Astrocyte of the cerebellum (primary cell): ENCODE measurements at places on chromosomes 2 and 18.

DNA sequence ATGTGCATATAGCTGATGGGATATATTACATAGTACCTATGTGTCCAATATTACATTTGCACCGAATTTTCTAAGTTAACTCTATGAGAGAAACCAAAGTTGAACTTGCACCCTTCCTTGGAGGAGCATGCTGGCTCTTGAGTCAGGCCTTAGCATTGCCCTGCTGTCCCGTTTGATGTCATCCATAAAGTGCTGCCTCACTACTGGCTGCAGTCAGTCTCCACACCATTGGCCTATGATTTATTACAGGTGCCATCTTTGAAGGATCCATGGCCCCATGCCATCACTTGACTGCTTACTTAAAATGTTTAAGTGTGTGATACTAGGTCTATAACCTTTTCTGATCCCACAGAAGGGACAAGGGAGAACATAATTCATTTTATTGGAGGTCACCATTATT lies 249.3 kb upstream of the RBBP8 start:
- no peak for DNase-seq

DNA sequence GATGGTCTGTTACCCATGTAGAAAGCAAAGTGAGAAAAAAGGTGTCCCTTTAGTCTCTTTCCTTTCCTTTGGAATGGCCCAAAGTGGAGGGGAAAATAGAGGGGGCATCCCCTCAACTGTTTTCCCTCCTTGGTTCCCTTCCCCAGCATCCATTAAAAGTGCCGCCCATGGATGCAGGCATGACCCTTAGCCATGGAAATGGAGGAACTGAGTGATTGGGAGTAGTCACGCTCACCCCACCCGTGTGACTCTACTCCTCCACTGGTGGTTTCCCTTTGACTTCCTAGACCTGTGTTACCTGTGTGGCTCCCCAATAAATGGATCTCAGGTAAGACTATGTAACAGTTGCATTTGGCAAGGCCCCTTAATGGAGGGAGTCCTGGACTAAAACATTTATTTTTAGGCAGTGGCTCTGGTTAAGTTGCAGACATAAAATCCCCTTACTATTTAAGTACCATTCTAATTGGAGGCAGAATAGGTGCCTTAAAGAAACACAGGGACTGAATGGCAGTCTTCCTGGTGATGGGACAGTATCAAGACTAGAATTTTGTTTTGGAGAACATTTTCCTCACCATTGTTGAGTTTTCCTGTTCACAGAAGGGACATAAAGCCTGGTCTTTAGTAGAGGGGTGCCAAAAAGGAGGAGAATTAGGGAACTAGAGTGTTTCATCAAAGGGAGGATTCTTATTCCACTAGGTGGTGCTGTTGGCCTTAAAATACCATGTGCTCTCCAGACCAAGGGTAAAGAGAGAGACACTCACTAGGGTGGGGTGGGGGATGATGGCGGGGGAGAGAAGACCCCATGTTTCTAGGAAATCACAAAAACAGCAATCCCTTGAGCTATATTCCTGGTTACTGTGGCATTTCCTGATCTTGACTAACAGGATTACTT lies 25.7 kb upstream of the PLA2R1 start:
- no peak for DNase-seq

DNA sequence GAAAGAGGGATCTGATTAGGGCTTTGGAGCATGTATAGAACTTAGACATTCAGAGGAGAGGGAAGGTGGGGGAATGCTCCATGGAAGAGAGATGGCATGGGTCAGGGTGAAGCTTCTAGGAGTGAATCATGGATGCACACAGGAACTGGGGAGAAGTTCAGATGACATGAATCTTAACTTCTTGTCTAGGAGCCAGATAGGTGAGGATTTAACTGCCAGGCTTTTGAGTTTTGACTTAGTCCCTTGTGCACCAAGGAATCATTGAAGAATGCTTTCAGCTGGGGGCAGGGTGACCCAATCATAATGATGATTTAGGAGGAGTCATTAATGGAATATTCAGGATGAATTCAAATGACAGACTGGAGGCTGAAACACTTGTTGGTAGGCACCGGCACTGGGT lies 48.7 kb downstream of the ACYP2 start:
- no peak for DNase-seq

- no peak for DNase-seq
Measured at GRCh38 chr2:10277293-10278028, 25.2 kb upstream of the HPCAL1 start.

GRCh38 chr2:43419876-43420275 lies 176.0 kb downstream of the THADA start:
- DNase-seq: no peak

- no peak for DNase-seq
Measured at GRCh38 chr2:12083713-12084419, 337.4 kb downstream of the LPIN1 start.

DNA sequence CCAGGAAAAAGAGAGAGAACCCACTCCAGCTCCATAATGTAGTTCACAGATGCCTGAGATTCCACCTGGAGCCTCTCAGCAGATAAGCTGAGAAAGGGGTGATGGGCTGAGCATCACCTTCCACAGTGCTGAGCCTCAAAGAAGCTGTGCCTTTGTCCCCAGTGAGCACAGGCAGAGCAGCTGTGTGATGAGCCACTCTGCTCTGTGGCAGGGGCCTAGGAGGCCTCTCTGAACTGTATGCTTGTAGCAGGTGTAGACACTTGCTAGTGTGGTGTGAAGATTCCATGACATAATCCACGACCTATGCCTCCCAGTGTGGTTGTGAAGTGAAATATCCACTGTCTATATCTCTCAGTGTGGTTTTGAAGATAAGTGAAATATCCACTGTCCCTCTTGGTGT lies 70.4 kb upstream of the MGAT4A start:
- DNase-seq: no peak

DNA sequence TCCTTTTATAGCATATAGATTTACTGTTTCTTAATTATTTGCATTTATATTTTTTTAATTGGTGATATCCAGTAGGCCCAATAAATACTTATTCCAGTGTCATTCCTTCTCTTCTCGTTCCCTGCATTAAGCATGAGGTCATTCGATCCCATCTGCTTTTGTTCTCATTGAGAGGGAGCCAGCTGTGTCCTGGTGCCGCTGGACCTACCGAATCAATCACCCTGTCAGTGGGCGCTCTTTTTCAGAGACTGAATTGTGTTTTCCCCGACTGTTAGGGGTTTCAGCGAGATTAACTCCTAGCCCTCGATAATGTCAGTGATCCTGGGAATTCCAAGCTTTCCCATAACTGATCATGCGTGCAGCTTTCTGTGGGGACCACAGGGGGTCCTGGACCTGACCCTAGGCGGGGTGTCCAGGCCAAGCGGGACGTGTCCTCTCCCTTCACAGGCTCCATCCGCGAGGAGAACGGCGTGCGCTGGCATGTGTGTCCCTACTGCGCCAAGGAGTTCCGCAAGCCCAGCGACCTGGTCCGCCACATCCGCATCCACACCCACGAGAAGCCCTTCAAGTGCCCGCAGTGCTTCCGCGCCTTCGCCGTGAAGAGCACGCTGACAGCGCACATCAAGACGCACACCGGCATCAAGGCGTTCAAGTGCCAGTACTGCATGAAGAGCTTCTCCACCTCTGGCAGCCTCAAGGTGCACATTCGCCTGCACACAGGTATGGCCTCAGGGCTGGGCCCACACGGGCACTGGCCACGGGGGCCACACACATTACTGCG lies 72.4 kb downstream of the ZNF236 start:
- no peak for DNase-seq

- DNase-seq: no peak
Measured at GRCh38 chr2:101623031-101623521, 74.4 kb upstream of the MAP4K4 start.

DNA sequence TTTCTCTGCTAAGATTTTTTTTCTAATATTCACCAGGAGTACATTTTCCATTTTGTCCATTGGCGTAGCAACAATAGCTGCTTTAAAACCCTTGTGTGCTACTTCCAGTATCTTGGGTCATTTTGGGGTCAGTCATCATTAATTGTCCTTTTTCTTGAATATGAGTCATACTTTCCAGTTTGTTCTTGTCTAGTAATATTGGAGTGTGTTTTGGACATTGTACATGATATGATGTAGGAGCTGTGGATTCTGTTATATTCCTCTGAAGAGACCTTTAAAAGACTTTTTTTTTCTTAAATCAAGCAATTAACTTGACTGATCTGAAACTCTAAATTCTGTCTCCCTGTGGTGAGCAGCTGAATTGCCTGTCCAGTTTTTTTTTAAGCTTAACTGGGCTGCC lies 40.8 kb downstream of the AGPS start:
- no peak for DNase-seq

DNA sequence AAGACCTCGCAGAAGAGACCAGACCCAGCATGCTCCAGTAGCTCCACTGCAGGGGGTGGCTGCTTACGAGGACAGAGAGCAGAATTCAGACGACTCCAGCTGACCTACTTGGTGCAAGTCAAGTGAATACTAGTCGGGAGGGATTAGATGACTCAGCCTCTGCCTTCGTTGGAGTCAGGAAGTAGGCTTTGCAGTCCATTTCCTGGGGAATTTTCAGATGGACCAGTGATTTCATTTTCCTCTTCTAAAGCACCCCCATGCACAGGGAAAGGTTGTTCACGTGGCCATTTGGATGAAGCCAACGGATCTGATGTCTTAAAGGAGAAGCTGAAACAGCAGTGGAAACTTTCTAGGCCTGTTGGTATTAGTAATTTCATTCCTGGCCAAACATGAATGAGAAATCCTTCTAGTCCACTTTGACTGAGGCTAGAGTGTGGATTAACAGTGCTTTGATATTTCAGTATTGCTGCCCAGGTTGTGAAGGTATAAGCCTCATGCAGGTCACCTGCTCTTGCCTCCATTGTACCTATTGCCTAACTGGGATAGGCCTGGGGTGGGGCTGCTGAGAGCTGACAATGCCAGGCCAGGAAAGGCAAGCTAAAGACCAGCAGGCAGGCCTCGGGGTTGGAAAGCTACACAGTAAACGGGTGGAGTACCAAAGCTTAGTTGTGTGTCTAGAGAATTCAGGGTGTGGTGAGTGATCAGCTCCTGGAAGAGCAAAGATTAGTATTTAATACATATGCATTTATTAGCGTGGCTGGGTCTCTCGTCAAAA lies 117.6 kb upstream of the FOSL2 start:
- DNase-seq: peak; percentile 73

DNA sequence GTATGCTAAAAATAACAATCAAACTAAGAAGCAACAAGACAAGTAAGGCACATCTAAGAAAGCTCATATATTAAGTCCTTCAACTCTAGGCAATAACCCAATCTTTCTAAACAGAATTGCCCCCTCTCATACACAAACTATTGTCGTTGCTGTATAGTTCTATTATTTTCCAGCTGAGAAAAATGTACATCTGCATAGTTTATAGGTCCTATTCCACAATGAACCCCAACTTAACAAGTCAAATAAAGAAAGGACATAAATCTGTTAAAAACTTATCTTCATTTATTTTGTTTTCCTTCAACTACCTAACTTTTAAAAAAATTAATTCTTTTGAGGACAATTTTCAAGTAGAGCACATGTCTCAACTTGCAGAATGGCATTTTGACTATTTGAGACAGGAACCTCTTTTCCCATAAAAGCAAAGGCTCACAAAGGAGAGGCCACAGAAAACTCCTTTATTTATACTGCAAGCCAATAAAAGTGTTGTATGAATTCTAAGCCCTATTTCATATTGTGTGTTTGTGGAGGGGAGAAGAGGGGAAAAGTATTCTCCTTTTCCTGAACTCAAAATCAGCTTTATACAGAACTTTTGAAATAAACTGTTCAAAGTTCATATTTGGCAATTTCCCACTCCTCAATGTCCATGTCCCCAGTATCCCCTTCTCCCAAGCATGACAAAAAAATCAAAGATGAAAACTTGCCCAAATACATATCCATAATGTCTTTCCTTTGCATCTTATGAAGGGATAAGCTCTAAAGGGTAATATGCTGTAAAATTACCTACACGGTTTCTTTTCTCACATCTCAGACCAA lies 37.4 kb downstream of the RTN4 start:
- no peak for DNase-seq

DNA sequence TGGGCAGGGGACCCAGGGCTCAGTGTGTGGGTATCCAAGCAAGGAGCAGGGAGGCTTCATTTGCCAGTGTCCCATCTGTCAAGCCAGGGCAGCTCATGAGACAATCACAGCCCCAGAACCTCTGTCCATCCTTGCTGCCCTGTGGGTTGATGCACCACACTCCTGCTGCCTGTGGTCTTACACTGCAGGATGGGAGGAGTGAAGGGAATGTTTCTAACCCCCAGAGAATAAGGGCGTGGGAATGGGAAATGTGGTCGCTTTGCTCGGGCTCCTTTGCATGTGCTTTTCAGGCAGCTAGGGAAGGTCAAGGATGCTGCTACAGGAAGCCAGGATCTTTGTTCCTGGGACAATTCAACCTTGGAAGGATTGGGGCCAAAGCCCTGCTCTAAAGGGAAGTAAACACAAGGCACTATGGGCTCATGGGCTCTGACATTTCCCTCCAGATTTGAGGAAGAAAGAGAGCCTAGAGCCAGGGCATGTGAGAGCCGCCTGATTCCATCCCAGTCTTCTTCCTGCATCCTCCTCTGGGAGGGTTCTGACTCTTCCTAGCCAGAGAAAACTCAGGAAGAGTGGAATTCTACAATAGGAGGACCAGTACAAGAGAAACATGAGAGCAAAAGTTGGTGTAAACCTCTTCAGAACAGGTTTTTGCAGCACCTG lies 18.8 kb upstream of the MAP3K20 start:
- DNase-seq: no peak

DNA sequence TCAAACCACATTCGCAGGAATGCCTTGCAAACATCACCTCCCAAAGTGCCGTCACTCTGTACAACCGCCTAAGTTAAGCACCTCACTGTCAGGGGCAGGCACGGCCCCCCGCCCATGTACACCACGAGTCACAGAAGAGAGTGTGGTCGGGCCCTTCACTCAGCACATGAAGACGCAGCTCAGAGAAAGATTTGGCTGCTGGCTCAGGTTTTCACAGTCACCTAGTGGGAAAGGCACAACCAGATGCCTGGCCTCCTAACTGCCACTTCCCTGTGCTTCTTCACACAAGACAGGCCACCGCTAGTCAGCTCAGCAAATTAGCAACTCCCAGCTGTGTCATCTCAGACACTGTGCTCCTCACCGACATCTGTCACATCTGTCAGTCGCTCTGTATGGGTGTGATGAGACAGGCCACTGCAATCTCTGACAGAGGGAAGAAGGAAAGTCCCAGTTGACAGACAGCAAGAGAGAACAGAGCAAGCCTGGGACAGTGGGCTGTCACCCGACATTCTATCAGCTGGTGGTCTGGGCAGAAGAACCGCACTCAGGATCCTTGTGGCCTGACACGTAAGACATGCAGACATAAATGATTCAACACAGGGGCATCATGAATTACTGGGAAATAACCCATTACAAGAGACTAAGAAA lies 60.8 kb downstream of the CRACDL start:
- DNase-seq: no peak

- no peak for DNase-seq
Measured at GRCh38 chr2:74700643-74701372, 46.8 kb downstream of the SEMA4F start.
